SK-N-SH treated with all-trans-retinoic acid at 6 μM for 48 hours (cell line): ENCODE measurements at places on chromosomes 1 and 21.
A peak's percentile ranks its signal among the peaks of the same experiment; 100 is the strongest.

GRCh38 chr1:245549996-245550719 lies 395.4 kb downstream of the KIF26B start:
- no peak for ATAC-seq

GRCh38 chr1:99397029-99397428 lies 132.7 kb downstream of the PLPPR4 start:
- ATAC-seq: no peak

GRCh38 chr1:42318601-42319000 lies 16.4 kb downstream of the FOXJ3 start:
- no peak for ATAC-seq

DNA sequence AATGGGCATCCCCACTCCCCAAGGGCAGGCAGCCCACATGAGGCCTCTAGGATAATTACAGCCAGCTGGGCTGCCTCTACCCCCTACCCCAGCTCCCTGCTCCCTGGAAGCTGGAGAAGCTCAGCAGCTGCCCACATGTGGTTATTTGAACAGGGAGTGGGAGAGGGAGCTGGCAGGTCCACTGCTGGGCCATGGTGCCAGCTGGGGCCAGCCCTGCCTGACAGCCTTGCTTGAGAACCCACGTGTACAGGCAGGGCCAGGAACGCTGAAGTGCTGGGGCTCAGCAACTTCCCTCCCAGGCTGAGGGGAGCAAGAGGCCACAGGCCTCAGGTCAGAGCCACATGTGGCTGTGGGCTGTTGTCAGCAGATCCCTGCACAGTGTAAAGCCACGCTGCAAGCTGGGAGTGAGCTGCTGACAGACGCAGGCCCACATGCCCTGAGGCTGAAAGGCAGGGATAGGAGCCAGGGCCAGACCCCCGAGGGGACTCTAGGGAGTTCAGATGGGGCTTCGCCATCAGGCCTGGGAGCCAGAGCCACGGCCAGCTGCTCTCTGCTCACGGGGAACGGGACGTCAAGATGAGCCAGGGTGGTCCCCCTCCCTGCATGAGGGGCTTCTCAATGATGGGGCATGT lies 129.0 kb downstream of the SYF2 start:
- ATAC-seq: no peak

- no peak for ATAC-seq
Measured at GRCh38 chr1:175043824-175044223, 20.6 kb upstream of the MRPS14 start.

GRCh38 chr1:30998887-30999286 lies 66.6 kb downstream of the PUM1 start:
- no peak for ATAC-seq

DNA sequence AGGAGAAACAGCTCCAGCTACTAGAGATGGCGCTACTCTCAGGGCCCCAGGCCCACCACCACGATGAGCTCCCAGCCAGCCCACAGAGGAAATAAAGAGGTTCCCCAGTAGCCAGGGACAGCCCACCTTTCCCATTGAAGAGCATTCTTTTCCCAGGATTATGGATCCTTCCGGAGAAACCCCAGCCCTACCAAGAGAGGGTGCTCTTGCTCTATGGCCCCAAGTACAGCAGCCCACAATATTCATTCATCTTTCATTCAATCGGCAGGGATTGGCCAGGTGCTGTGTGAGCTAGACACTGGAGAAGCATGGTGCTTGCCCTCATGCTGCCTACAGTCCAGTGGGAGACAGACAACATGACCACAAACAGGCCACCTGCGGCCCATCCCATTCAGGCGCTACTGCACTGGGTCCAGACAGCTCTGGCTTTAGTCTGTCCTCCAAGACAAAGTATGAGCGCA lies 29.9 kb downstream of the PMVK start:
- no peak for ATAC-seq

GRCh38 chr1:186982116-186982515 lies 153.4 kb downstream of the PLA2G4A start:
- ATAC-seq: no peak

GRCh38 chr1:10186331-10187025 lies 23.9 kb upstream of the KIF1B start:
- no peak for ATAC-seq

- ATAC-seq: no peak
Measured at GRCh38 chr1:243680860-243681259, 169.2 kb downstream of the AKT3 start.

- peak; percentile 63 for ATAC-seq
Measured at GRCh38 chr1:184691719-184692324, 62.8 kb downstream of the EDEM3 start.

GRCh38 chr1:241357366-241358340 lies 648 bp upstream of the RGS7 start:
- ATAC-seq: no peak

DNA sequence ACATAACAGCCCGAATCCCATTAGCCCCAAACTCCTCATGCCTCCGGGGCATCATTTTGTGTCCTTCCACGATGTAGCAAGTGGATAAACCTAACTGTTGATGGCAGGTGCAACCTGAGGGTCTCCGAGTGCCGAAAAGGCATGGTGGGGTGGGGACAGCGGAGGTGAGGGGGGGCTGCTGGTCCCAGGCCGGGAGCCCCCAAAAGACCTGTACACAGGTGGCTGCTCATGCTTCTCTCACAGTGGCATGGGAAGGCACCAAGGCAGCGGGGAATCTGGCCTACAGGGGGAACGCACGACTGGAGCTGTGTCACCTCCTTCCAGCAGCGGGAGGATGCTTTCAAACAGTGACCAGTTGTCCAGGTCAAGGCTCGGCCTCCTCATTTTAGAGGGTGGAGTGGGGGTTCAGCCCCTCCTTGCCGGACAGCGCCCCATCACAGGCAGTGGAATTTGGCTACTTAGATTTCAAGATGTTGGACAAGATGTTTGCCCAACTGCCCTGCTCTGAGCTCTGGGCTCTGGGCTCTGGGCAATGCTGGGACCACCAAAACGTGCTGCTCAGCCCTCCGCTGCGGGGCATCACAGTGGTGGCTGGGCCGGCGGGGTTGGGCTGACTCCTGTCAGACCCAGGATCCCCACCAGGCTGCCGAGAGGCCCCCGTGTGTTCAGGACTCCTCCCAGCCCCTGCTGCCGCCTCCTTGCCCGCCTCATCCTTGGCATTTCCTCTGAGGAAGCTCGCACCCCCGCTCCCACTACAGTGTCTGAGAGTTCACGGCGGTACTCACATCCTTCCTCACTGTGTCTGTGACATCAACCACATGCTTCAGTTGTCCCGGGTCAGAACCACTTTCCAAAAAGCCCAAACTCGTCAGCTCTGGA lies 7.6 kb downstream of the DNMT3L start:
- ATAC-seq: no peak; the same call in 2 of the 3 replicates

GRCh38 chr1:30250338-30250983 lies 472.9 kb downstream of the MATN1 start:
- no peak for ATAC-seq

- peak; percentile 51 for ATAC-seq
Measured at GRCh38 chr1:25458541-25459298, 28.0 kb downstream of the MACO1 start.
